NCI-H524 (cell line): ENCODE measurements at places on chromosomes 1 and 21.

GRCh38 chr1:234007684-234008083, 103.2 kb downstream of the SLC35F3 start:
- DNase-seq, result no peak

DNA sequence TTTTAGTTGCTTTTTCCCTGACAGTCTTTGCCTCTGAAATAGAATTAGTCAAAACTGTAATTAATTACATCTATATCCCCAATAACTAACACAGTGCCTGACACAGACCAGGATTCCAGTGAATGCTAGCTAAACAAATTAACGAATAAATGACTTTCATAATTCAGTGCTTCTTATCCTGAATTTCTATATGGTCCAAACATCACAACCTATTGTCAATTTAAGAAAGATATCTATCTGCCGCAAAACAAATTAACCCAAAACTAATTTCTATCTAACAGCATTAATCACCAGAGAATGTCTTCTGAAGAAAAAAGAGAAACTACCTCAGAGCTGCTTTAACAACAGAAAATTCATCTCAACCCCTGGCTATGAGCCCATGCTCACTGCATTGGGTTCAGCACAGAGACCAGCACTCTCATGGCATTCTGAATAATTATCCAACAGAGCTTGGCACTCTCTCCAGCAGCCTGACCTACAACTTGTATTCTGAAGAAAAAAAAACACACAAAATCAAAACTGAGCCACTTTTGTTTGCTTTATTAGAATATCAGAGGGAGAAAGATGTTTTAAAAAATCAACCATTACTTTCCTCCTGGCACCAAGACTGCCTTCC, 547.3 kb upstream of the BEND5 start:
- DNase-seq, result no peak

DNA sequence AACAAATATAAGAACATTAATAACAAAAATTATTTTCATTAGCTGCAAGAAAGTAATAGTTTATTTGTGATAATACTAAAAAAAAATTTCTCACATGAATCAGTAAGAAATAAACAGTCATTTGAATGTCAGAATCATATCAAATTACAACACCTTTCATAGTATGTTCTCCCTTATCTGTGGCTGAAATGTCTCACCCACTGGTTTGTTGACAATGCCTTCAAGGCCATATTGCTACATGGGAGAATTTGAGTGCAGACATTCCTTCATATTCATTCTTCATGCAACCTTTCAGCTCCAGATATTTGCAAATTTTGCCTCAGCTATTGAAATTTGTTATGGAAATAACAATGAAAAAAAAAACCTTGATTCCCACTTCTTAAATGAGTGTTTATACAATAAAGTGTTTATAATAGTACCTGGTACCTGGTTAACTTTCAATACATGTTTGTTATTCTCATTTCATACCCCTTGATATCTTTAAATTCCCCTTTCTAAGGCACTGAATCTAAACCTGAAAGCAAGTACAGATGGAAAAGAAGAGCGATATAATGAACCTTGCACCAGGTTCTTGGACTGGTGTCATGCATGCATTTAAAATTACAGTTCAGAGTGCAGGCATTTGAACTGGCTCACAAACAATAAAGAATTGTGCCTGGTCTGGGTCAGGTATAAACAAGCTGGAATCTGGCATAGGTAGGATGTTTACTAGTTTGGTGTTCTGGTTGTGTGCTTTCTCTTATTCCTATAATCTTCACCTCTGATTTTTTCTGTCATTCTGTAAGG, 242.2 kb upstream of the ADGRL2 start:
- no peak for DNase-seq

DNA sequence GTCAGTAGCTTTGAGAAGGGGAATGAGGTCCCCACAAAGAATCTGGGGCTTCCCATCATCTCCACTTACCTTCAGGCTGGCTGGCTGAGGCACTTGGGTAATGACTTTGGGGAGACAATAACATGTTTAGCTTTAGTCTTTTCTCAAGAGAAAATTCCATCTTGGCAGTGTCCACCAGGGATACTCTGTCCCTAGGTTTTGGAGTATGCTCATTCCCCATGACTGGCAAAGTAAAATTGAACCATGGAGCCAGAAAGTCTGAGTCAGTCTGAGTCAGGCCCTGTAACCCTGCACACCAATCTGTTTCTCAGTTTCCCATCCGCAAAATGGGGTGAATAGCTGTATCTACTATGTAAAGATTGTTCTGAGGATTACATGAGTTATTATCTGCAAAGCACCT, 28.2 kb downstream of the RUNX1 start:
- DNase-seq, result no peak

DNA sequence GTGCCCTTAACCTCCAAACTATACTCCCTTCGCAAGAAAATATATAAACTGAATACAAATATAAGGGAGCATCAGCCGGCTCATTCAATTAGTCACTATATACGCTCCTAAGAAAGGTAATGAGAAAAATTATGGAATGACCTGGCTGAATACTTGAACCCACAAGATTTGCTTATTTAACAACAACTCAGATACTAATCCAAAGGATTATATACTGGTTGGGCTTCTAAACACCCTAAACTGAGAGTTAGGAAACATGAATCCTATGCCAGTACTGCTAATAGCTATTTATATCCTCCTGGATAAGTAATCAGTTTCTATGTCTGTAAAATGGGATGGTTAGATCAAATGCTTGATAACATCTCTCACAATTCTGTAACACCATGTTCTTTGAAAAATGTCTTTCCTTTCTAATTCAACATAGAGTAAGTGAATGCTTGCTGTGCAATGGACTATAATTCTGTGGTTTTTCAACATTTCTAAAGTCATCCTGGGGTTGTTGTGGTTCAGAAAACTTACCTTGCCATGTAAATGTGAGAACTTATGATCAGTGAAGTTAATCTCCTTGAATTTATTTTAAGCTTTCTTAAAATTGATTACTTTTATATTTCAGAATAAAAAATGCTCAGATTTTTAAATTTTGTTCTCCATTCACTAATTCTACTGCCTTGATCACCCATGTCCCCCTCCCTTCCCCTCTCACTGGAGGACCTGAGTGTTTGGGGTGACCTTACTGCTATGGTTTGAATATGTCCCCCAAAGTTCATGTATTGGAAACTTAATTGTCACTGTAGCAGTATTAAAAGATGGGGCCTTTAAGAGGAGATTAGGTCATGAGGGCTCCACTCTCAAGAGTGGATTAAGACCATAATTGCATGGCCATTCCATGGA, 14.5 kb downstream of the DUSP10 start:
- DNase-seq, result no peak

DNA sequence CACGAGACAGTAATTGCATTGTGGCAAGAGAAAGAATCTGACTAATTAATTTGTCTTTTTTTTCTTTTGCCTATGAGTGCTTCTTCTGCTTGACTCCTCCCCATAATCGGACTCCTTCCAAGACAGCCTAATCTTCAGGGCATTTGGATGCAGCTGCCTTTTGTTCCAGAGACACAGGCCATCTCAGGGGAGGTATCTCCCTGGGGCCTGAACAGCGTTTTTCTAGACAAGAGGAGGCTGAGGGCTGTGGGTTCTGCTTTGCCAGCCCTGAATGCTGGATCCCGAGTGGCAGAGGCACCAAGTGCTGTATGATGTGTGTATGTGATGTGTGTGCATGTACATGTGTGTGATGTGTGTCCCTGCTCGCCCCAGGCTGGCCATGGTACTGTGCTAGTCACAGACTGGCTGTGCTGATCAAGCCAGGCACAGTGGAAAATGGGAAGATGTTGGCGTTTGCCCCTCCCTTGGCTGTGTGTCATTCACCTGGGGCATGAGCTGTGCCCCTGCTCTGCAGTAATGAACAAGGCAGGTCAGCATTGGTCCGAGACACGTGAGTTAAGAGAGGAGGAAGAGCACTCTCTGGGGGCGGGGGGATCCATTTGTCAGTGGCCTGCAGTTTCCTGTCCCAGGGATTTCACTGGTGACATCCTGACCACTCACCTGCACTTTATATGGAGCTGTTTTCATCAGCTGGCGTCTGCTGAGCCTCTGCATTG, 77.2 kb downstream of the ADARB1 start:
- no peak for DNase-seq

DNA sequence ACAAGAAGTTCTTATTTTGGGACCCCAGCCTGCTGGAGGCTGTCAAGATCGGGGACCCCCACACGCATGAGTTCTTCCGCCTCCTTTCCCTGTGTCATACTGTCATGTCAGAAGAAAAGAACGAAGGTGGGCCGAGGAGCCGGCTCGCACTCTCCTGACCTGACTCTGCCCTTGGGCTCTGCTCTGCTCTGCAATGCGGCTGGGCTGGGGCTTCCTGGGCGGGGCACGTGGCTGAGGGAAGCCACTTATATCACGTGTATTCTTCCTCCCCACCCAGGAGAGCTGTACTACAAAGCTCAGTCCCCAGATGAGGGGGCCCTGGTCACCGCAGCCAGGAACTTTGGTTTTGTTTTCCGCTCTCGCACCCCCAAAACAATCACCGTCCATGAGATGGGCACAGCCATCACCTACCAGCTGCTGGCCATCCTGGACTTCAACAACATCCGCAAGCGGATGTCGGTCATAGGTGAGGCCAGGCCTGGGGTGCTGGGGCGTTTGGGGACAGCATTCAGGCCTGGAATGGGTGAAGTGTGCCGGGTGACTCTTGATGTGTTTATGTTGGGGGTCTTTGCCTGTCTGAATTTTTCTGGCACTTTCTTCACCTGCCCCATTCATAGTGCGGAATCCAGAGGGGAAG, 17.6 kb downstream of the ATP8B2 start:
- DNase-seq, result no peak

GRCh38 chr1:4696161-4696745, 41.8 kb downstream of the AJAP1 start:
- DNase-seq, result no peak

GRCh38 chr1:34500451-34500850, 254.4 kb upstream of the GJB5 start:
- no peak for DNase-seq

- DNase-seq, result no peak
These were observed 26.0 kb downstream of the ATF6 start for GRCh38 chr1:161791904-161792655.

DNA sequence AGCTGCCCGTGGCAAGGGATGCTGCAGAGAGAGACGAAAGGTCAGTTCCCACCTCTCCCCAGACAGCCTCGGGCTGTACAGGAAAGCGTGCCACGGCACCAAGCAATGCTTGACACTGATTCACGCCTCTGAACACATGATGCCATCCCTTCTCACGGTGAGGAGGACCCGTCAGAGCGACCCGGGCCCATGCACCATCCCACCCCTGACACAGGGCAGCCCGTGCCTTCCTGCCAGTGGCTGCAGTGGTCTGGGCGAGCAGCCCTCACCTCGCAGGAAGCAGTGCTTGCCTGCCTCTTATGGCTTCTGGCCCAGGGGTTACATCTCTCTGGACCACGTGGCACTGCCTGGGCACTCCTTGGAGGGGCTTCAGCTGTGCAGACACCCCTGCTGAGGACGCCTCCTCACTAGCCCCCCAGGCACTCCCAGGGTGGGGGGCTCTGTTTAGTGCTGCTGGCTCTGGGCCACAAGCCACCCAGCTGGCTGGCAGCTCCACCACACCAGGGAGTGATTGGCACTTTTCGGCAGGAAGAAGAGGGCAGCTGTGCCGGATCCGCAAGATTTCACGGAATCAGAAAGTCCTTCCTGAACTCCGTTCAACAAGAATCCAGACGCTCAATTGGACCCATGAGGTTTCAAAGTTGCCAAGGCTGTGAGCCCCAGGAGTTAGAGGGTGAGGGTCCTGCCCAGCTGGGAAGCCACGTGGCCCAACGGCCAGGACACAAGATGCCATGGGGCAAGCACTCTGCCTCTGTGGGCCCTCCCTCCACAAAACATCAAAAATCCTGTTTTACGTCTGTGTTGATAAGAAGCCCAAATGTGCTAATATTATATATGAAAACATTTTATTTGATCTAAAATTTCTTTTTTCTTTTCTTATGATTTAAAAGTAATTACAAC, 34.8 kb upstream of the SLC19A1 start:
- DNase-seq, result no peak

- DNase-seq, result peak; percentile 87
These were observed 299.9 kb downstream of the TM2D1 start for GRCh38 chr1:61425040-61425439.
